ENCODE measurements at places on chromosomes 12 and 14.

DNA sequence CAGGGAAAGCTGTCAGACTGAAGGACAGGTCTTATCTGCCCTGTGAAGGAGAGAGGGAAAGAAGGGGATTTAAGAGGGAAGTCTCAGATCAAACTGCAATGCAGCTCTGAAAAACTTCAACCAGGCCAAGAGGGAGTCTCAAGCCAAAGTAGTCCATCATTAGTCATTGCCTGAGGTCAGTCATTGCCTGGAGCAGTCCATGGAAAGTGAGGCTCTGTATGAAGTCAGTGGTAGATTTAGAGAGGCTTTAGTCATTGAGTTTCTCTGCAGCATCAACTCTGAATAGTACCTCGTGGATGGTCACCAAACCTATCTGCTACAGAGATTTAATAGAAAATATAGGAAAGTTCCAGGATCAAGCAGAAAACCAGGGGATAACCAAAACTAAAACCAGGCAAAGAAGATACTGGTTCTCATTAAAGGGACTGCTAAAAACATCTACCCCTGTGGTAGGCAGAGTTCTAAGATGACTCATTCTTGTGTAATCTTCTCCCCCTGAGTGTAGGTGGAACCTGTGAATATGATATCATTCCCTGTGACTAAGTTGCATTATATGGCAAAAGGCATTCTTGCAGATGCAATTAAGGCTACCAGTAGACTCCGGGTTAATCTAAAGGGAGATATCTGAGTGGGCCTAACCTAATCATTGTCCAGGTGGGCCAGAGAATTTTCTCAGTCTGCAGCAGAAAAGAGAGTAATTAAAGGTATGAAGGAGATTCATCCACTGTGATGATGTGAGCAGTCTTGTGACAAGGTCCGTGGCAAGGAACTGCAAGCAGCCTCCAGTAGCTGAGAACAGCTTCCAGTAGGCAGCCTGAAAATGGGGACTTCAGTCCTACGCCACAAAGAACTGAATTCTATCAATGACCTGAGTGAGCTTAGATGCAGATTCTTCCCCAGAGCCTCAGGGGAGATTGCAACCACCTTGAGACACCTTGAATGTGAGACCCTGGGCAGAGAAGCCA is 123.1 kb downstream of the GALC start:
- DNase-seq = no peak

GRCh38 chr14:61406675-61407074 is 85.3 kb downstream of the PRKCH start:
- DNase-seq = no peak

DNA sequence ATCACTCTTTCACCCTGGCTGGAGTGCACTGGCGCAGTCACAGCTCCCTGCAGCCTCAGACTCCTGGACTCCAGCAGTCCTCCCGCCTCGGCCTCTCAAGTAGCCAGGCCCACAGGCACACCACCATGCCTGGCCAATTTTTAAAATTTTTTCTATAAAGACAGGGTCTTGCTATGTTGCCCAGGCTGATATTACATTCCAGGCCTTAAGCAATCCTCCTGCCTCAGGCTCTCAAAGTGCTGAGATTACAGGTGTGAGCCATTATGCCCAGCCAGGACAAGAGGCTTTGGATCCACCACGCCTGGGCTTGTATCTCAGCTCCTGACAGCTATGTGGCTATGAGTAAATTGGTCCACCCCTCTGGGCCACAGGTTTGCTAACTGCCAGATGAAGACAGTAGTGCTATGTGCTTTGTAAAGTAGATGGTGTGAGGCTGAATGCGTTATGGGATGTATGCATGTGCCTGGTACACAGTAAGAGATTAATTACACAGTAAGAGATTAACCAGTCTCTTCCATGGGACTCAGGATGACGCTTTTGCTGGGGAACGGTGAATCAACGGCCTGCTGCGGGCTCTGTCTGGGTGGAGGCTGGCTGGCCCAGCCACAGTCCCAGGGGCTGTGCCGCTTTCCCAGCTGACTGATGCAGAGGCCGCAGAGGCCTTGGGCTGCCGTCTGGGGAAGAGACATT is 53.3 kb upstream of the NCOR2 start:
- DNase-seq = no peak

GRCh38 chr12:101823891-101824290 is 6.9 kb downstream of the GNPTAB start:
- DNase-seq = peak; percentile 57

- no peak for DNase-seq
Observed at GRCh38 chr14:99654235-99654985, 9.5 kb downstream of the HHIPL1 start.

GRCh38 chr14:54126947-54127346 is 170.3 kb upstream of the BMP4 start:
- DNase-seq = no peak

- no peak for DNase-seq
Observed at GRCh38 chr12:57216921-57217879, 606 bp downstream of the NXPH4 start.

GRCh38 chr12:53313996-53314395 is 7.4 kb downstream of the AAAS start:
- DNase-seq = no peak

DNA sequence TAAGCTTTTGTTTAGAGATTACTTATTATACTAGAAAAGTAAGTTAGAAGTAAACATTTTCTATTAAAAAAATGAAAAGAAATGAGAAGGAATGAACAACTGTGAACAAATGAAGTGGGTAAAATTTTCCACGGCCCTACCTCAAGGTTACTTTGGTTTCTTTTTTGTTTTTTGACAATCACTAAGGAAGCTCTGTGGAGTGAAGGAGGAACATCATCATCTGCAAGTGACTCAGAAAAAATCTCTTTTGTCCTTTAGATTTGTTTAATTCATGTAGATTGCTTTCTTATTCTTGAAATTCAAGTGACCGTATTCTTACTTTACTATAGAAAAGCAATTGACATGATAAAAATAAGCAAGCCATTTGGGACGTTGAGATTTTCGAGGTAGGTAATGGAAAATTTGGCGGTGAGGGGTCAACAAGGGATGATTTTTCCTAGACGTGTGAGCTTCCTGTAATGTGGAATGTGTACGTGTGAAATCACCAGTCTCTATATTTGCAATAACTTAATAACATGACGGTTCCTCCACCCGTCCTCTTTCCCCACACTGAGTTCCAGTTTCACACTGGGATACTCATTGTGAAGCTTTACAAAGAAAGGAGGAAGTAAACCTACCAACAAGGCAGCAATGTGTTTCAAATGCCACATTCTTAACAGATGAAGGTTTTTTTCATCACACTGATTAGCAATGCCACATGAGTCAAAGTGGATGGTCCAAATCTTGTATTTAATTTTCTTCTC is 62.3 kb upstream of the EGLN3 start:
- DNase-seq = peak; percentile 27

- DNase-seq = no peak
Observed at GRCh38 chr14:43949400-43949799, 557.7 kb downstream of the FSCB start.

GRCh38 chr14:39145266-39145966 is 24.7 kb downstream of the TRAPPC6B start:
- DNase-seq = no peak

DNA sequence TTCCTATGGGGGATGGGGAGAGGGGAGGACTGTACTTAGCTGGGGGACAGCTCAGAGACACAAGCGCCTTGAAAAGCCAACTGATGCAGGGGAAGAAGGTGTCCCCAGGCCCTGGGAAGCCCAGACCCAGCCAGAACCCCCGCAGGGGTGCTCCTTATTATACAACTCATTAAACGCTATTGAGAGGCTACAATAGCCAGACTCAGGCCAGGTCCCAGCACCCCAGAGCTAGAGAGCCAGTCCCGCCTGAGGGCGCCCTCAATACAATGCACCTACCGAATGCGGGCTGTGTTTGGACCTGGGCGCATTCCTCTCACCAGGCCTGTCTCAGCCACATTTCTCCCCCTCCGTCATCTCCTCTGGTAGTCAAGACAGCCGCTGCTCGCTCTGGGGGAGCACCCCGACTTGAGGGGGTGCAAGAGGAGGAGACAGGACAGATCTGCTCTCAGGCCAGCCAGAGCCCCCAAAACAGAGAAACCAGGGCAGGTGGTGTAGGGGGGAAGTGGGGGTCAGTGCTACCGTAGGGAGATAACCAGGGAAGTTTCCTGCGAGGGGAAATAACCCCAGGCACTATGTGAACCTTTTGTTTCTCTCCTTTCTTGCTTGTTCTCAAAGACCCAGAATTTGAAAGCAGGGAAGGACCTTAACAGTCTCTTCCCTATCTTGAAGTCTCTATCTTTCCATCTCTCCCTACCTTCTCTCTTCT is 6.1 kb upstream of the ASIC1 start:
- no peak for DNase-seq

DNA sequence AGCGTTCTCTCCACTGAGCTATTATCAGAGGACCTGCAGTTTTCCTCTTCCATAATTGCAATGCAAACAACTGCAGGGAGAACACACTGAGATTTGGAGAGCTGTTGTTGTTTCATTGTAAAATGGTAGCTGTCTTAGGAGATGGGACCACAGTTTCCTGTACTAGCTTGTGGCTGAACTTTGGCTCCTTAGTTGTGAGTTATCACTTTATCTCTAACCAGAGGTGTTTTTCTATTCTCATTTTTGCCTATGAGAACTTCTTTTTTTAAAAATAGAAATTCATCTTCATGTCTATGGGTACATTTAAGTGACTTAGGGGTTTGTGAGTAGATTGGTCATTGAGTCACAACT is 216.5 kb downstream of the SLC38A4 start:
- DNase-seq = peak; percentile 6

- DNase-seq = no peak
Observed at GRCh38 chr12:54424224-54424623, 5.2 kb upstream of the ITGA5 start.

GRCh38 chr14:31990183-31990857 is 86.8 kb upstream of the ARHGAP5 start:
- DNase-seq = no peak

DNA sequence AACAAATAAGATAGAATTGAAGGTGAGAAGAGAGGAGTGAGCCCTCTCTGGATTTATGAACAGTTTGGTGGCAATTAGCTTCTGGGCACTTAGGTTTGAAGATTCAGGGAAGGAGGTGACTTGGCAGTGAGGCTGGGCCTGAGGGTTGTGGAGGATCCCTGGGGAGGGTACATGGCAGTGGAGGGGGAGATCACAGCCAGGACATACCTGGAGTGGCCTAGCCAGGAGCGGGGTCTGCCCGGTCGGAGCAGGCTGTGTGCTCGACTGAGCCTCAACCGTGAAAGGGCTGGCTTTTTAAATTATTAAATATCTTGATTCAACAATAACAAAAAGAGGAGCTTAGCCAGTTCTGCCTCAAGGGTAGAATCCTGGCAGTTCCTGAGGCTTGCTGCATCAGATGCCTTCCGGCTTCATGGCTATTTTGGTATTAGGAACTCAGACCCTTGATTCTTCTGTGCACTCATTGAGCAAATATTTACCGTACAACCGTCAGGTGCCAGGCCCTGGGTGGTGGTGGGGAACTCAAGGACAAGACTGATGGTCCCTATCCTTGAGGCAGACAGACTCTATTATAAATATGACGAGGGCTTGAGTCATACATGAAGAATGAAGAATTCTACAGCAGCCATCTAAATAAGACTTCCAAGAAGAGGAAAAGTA is 73.4 kb downstream of the SPTB start:
- DNase-seq = no peak

DNA sequence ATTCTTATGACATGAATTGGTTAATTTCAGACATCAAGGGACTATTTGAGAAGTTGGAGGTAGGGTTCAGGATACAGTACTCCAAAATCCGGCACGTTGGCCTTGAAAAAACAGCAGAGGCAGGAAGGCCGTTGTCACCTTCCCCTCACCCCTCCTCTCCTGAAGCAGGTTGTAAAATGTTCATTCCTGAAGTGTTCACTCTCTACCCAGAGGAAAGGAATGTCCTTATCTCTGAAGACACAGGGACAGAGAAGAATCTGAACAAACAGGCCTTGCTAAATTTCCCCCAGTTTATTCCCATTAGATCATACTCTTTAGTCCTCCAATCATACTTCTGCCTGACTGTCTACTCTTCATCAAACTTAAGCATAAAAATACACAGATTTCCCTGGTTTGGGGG is 313.6 kb downstream of the ZFP36L1 start:
- no peak for DNase-seq

DNA sequence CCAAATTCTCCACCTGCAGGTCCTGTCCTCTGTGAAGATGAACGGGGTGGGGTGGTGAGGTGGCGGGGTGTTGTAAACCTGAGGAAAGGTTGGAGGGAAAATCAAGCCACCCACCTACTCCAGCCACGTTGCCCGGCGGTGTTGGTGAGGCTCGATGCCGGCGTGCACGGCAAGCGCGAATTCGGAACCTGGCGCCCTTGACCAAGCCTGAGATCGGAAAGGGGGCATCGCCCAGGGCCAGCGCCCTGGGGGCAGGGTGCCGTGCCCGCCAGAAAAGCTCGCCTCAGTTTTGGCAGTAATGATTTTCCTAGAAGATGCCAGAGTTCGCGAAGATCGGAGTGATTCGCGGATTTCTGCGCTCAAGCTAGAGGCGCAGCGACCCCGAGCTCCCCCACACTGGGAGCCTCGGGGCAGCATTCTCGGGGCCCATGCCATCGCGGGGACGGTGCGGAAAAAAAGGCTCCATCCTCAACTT is 817 bp downstream of the STXBP6 start:
- DNase-seq = no peak

GRCh38 chr12:71186571-71187288 is 28.9 kb upstream of the TSPAN8 start:
- no peak for DNase-seq

DNA sequence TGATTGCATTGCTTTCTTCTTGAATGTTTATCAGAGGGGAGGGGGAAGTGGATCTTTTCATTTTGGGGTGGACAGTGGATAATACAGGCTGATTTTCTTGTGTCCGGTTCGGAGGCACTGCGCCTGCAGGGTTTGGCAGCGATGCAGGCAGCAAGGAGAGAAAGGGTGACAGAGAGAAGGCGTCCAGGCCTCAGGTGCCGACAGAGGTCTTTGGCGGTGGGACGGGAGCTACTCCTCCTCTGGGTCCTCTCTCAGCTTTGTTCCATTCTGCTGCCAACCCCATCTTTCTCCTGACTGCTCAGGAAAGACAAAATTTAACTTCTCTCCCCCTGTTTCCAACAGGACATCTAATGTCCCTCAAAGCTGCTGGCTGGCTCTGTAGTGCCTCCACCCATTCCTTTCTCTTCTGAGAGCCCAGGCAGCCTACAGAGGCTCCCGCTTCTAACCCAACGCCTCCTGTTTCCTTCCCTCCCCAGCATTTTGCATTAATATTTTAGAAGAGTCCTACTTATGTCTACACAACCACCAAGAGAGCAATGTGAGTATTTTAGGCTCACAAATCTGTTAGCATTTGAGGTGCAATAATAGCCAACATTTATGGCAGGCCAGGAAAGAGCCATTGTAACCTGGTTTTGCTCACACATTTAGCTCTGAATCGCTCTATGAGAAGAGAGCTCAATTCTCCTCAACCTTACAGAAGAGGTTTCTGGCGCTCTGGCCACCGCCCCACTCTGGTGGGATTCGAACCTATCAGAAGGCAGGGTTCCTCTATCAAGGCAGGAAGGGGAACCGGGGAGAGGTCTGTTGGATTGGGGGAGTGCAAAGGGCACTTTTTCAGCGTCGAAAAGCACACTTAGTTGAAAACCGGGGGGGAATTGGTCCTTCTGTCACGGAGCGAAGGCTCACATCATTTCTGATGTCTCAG is 7.1 kb upstream of the TBX5 start:
- DNase-seq = no peak
